Upper lobe of left lung (tissue), 6 donors: ENCODE measurements at places on chromosomes 1 and 21.

DNA sequence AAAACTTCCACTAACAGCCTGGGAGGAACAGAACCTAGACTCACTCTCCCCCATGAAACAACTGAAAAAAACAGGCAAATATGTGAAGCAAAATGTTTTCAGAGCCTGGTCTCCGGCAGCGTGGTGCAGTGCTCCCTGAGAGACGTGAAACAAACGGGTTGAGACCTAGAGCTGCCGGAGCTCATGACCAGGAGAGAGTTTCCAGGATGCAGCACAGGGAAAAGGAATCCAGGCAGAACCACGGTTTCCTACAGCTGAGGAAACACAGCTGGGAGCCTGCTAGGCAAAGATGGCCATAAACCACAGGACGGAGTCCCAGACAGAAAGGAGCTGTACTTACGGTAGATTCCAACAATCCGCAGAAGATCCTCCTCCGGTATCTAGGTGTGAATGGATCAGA is 20.2 kb upstream of the SLC19A1 start:
- no peaks in the 10 kb centered on the region for H3K36me3 ChIP-seq
- peaks cover 6% of the 10 kb centered on the region for H3K4me1 ChIP-seq

DNA sequence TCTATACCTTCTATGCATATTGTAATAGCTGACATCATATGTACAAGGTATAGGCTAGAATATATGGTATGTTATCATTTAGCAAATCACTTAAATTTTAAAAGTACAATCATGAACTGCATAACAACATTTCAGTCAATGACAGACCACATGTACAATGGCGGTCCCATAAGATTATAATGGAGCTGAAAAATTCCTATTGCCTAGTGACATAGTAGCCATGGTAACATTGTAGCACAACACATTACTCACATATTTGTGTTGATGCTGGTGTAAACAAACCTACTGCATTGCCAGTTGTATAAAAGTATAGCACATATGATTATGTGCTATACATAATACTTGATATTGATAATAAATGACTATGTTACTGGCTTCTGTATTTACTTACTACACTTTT is 8.9 kb downstream of the RAB3B start:
- H3K36me3 ChIP-seq: no peaks in the 10 kb centered on the region
- H3K4me3 ChIP-seq: no peak overlapping the region
- H3K4me1 ChIP-seq: no peaks in the 10 kb centered on the region
- H3K27me3 ChIP-seq: no peaks in the 10 kb centered on the region

DNA sequence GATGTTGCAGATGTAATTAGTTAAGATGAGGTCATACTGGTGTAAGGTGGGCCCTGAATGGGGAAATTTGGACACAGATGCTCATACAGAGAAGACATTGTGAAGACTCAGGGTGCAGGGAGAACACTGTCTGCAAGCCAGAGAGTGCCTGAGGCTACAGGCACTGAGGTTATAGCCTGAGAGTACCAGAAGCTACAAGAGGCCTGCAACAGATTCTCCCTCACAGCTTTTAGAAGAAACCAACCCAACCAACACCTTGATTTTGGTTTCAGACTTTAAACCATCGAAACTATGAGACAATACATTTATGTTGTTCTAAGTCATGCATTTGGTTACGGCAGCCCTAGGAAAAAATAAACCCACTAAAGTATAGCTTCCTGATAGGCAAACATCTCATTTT is 321.7 kb upstream of the USP25 start:
- no peak for DNase-seq
- H3K27ac ChIP-seq: no peak overlapping the region
- H3K4me3 ChIP-seq: no peak overlapping the region
- no peaks in the 10 kb centered on the region for H3K27me3 ChIP-seq

DNA sequence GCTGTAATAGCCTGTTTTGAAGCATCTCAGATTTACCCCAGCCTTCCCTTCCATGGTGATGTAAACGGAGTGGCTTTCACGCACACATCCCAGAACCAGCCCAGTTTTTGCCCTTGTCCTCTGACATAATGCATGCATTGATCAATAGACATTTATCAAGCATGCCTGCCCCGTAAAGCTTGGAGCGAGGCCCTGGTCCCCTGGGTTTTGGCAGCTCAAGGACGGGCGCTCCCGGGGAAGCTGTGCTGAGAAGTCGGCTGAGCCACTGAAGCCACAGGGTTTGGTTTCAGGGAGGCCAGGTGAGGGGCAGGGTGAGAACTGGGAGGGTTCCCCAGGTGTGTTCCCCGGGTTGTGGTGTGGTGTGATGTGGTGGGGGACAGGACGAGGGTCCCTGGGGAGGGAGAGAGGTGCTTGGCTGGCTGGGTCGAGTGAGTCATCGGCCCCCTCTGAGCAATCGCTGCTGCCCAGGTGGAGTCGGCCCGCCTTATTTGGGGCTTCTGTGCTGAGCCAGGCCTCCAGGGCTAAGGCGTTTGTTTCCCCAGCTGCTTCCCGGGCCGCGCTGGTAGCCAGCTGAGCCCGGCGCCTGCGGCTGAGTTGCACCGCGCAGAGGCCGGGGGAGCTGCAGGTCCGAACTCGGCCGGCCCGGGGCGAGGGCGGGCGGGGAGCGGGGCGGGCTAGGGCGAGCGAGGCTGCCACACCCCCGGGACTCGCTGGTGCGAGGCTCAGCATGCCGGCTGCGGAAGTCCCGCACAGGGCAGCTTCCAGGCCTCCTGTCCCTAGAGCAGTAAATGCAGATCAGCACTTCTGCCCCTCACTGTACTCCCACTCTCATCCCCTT is 23.6 kb downstream of the ATP2B4 start:
- peaks cover 64% of the 10 kb centered on the region for H3K4me1 ChIP-seq
- H3K4me3 ChIP-seq: peak overlapping the region; percentile 29
- DNase-seq: peak; percentile 93
- no peaks in the 10 kb centered on the region for H3K27me3 ChIP-seq

GRCh38 chr1:164671323-164671965 is 112.5 kb downstream of the PBX1 start:
- DNase-seq: no peak
- H3K4me3 ChIP-seq: no peak overlapping the region
- H3K36me3 ChIP-seq: no peaks in the 10 kb centered on the region
- H3K27me3 ChIP-seq: no peaks in the 10 kb centered on the region

GRCh38 chr1:103353391-103353790 is 172.1 kb upstream of the RNPC3 start:
- no peaks in the 10 kb centered on the region for H3K27me3 ChIP-seq
- H3K4me1 ChIP-seq: no peaks in the 10 kb centered on the region
- no peaks in the 10 kb centered on the region for H3K36me3 ChIP-seq
- no peak overlapping the region for H3K27ac ChIP-seq

DNA sequence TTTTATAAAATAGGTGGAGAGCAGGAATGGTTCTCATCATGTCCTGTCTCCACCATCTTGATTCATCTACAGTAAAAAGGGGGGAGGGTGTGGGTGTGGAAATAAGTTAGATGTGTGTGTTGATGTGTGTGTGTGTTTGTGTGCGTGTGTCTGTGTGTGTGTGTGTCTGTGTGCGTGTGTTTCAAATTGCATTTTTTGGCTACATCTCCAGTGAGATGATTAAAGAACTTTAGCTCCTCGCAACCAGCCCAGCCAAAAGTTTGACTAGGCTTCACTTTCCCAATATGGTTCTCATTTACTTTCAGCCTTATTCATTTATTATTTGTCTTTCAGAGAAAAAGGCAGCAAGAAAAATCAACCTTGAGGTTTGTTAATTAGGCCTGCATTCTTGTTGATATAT is 14.7 kb upstream of the HAO2 start:
- H3K36me3 ChIP-seq: no peaks in the 10 kb centered on the region
- H3K4me1 ChIP-seq: no peaks in the 10 kb centered on the region
- no peak overlapping the region for H3K4me3 ChIP-seq
- no peak for DNase-seq

- no peaks in the 10 kb centered on the region for H3K36me3 ChIP-seq
- DNase-seq: no peak
- H3K4me3 ChIP-seq: no peak overlapping the region
- H3K27me3 ChIP-seq: no peaks in the 10 kb centered on the region
Observed at GRCh38 chr1:91872559-91873081, 13.3 kb downstream of the TGFBR3 start.

DNA sequence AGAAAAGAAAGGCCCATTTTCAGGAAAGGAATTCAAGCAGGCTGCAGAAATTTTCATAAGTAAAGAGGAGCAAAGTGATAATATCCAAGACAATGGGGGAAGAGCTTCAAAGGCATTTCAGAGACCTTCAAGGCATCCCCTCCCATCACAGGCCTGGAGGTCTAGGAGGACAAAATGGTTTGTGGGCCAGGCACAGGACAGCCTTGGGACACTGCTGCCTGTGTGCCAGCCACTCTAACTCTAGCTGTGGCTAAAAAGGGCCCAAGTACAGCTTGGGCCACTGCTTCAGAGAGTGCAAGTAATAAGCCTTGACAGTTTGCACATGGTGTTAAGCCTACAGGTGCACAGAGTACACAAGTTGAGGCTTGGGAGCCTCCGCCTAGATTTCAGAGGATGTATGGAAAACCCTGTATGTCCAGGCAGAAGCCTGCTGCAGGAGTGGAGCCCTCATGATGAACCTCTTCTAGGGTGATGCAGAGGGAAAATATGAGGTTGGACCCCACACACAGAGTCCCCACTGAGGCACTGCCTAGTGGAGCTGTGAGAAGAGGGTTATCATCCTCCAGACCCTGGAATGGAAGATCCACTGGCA is 51.8 kb upstream of the ZSWIM5 start:
- no peaks in the 10 kb centered on the region for H3K27me3 ChIP-seq
- H3K4me3 ChIP-seq: no peak overlapping the region
- no peak for DNase-seq

DNA sequence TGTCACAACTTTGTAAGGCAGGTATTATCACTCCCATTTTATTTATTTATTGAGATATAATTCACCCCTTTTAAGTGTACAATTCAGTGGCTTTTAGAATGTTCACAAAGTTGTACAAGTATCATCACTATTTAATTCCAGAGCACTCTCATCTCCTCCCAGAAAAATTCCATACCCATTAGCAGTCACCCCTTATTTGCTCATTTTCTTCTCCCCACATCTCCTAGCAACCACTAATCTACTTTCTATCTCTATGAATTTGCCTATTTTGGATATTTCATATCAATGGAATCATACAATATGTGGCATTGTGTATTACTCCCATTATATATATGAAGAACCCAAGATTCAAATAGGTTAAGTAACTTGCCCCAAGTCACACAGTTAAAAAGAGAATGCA is 7.0 kb downstream of the DSTYK start:
- peaks cover 3% of the 10 kb centered on the region for H3K4me1 ChIP-seq
- no peak overlapping the region for H3K27ac ChIP-seq
- no peak for DNase-seq
- H3K27me3 ChIP-seq: no peaks in the 10 kb centered on the region
- H3K36me3 ChIP-seq: no peaks in the 10 kb centered on the region
- no peak overlapping the region for H3K4me3 ChIP-seq

GRCh38 chr1:214120191-214120590 is 132.4 kb downstream of the PROX1 start:
- H3K36me3 ChIP-seq: no peaks in the 10 kb centered on the region
- H3K4me1 ChIP-seq: no peaks in the 10 kb centered on the region
- H3K27ac ChIP-seq: no peak overlapping the region
